ENCODE measurements at places on chromosomes 16 and 17. TPM values are rescaled to one million over a fixed set of nuclear protein-coding genes. Genes with fewer than 3 reads are reported as not detected.

CD300E gene
- not detected for total RNA-seq

FOXL1 gene
- total RNA-seq, result 1.2 TPM

KRT222 gene
- total RNA-seq, result 18.7 TPM

MYH3 gene
- 1.4 TPM for total RNA-seq

All from diencephalon (tissue), 1 donor.